ENCODE measurements at places on chromosomes 16 and 17.

GRCh38 chr17:68048996-68049395, 13.5 kb downstream of the KPNA2 start:
- DNase-seq = no peak

DNA sequence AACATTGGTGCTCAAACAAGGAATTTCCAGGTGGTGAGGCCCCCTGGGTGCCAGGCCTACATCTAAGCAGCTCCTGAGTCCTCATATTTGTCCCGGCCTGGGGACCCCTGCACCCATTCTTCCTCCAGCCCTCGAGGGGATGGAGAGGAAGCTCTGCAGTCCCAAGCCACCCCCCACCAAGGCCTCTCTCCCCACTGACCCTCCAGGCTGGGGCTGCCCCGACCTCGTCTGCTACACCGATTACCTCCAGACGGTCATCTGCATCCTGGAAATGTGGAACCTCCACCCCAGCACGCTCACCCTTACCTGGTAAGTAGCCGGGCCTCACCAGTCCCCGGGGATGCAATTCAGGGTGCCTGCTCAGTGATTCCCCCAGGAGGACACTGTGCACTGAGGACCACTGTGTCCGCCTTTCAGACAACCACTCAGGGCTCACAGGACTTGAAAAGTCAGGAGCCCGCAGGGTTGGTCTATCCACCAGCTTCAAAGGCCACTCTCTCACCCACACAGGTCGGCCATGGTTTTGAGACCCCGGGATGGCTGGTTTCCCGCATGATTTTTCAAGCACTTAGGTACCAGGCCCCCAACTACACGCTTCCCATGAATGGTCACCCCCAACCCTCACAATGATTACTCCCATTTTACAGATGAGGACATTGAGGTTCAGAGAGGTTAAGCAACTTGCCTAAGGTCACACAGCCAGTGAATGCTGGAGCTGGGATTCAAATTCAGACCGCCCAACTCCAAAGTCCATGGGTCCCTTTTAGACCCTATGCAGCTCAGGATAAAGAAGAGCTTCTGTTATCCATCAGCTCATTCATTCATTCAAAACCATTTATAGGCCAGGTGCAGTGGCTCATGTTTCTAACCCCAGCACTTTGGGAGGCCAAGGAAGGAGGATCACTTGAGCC, 32.4 kb downstream of the IL21R start:
- no peak for DNase-seq

GRCh38 chr17:16377941-16378341, 3.0 kb upstream of the UBB start:
- peak; percentile 27 for DNase-seq

GRCh38 chr17:58331815-58332777, 3.5 kb upstream of the TSPOAP1 start:
- no peak for DNase-seq

- no peak for DNase-seq
These were observed 328 bp downstream of the LLGL1 start for GRCh38 chr17:18225642-18226283.

DNA sequence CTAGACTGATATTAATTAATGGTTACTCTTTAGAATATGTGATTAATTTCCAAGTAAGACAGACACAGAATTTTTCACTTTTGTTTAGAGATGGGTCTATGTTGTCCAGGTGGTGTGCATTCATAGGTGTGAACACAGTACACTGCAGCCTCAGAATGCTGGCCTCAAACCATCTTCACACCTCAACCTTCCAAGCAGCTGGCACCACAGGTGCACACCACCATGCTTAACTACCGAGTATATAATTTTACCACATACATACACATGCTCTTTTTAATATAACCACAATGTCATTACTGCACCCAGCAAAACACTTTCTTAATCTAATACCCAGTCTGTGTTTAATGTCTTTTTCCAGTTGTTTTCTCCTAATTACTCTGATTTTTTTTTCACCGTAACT, 23.9 kb downstream of the N4BP1 start:
- no peak for DNase-seq

GRCh38 chr17:58233543-58233942, 4.8 kb upstream of the LPO start:
- no peak for DNase-seq

GRCh38 chr16:3112058-3112880, at the start of gene ZNF205:
ZNF205 (plus strand) TSS chr16:3112586; CDS start chr16:3113431, 845 bp downstream.
- DNase-seq = no peak

DNA sequence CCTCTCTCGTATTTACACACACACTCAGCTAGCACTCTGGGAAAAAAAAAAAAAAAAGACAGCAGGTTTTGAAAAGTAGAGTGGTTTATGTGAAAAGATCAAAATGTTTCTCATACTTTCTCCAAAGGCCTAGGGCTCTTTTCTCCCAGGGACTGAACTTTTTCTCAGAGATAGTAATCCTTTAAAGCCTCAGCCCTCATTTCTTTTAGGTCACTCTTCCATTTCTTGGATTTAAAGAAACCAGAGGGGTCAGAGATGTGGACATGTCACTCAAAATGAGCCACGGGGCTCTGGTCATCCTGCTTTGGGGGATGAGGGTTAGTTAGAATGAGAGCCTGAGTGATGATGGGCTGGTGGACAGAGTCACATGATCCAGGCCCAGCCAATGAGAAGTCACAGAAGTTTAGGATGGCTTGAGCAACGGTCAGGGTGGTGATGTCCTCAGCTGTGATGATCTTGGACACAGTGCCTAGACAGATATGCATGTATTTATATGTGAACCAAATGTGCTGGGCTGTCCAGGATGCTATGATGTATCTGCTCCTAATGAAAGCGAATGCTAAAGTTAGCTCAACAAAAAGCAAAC, 33.7 kb upstream of the AXIN2 start:
- no peak for DNase-seq

GRCh38 chr17:794876-795275, 12.7 kb downstream of the MRM3 start:
- peak; percentile 65 for DNase-seq

GRCh38 chr16:56688762-56689161, 6.5 kb downstream of the MT1X start:
- no peak for DNase-seq

GRCh38 chr16:50992350-50993032, 158.6 kb downstream of the SALL1 start:
- no peak for DNase-seq

DNA sequence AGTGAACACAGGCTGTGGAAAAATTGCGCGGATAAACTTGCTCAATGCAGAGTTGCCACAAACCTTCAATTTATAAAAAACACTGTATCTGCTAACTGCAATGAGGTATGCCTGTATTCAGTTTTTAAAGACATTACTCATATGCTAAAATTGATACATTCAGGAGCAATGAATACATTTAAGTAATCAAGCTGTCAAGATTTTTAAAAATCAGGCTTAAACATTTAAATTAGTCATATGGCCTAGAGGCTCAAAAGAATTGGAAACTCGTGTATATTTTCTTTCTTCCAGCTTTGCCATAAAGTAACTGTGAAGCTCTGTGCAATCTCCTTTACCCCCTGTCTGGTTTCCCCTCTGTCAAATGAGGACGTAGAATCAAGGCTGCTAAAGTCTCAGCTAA, 4.1 kb downstream of the SYNRG start:
- DNase-seq = no peak

DNA sequence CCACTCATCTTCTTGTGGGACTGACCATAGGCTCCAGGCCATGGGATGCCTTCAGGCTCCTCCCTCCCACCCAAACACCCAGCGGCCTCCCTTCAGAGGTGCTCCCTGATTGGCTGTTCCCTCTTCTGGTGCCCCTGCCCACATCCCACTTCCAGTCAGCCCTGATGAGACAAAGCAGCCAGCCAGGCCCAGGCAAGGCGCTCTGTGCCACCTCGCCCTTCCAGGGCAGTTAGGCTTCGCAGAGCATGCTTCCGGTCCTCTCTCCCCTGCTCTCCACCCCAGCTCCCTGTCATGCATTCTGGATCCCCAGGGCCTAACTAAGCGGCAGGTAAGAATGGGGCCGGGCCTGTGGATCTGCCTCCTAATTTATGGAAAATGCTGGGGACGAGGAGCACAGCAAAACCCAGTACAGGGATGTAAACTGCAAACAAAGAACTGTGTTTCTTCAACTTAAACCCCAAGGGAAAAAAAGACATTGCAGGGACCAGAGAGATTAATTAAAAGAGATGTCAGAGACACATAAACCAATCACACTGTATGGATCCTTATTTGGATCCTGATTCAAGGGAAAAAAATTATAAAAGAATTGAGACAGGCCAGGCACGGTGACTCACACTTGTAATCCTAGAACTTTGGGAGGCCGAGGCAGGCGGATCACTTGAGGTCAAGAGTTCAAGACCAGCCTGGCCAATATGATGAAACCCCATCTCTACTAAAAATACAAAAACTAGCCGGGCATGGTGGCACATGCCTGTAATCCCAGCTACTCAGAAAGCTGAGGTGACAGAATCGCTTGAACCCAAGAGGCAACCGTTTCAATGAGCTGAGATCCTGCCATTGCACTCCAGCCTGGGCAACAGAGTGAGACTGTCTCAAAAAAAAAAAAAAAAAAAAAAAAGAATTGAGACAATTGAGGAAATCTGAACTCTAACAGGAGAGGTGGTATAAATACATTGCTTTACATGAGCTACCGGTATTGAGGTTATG, 26.0 kb downstream of the ZDHHC7 start:
- peak; percentile 82 for DNase-seq

DNA sequence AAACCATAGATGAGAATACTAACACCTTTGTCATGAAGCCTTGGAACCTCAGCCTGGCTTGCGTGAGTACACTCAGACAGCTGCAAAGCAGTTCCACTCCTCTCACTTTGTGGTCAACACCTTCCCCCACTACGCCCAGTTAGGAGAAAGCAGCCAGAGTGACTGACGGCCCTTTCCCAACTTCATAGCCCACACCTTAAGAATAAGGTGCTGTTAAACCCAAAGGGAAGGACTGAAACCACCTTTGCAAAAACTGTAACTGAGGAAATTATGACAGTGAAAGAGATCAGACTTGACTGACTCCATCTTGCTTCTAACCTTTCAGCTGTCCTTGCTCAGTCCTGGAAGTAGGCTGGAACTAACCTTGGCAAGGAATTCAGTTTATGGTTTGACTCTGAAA, 13.7 kb downstream of the N4BP1 start:
- DNase-seq = no peak

DNA sequence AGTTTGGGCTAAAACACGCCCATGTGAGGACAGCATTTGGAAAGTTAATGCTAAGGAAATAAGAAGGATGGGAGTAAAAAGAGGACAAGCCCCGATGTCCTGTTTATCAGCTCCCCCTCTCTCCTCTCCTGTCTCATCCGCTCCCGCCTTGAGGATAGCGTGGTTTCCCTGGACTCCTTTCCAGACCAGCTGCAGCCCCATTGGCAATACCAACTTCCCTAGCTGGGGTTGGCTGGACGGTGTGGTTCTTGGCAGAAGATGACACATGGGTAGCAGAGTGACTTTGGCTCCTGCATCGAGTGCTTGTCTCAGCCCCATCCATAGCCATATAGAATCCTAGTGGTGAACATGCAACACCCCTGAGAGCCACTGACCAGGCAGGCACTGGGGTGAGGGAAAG, 185.9 kb downstream of the CCDC182 start:
- no peak for DNase-seq

DNA sequence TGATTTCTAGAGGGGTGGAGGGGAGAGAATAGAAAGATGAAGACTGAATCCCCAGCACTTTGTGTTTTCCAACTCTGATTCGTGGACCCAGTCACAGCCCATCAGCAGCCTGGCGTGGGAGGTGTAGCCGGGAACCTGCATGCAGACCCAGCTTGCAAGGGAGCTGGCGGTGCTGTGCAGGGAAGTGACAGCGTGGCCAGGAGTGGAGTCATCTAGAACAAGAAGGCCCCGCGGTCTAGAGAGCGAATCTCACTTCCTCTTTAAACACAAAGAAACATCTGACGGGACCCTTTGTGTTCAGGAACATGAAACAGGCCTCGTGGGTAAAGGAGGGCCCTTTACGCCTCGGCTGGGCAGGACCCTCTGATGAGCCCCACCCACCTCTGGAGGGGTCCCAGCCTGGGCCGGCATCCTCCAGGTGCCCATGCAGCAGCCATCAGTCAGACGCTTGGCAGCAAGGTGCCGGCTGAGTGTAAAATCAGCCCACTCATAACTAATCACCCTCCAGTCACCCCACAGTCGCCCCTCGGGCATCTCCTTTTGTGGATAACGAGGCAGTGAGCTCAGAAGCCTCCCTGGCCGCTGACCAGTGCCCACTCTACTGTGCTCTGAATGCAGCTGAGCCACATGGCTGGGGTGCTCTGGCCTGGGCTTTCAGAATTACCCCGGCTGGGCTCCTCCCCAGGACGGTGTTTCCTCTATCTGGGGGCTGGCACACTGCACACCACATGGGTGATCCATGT, 4.4 kb downstream of the SNAI3 start:
- DNase-seq = no peak

DNA sequence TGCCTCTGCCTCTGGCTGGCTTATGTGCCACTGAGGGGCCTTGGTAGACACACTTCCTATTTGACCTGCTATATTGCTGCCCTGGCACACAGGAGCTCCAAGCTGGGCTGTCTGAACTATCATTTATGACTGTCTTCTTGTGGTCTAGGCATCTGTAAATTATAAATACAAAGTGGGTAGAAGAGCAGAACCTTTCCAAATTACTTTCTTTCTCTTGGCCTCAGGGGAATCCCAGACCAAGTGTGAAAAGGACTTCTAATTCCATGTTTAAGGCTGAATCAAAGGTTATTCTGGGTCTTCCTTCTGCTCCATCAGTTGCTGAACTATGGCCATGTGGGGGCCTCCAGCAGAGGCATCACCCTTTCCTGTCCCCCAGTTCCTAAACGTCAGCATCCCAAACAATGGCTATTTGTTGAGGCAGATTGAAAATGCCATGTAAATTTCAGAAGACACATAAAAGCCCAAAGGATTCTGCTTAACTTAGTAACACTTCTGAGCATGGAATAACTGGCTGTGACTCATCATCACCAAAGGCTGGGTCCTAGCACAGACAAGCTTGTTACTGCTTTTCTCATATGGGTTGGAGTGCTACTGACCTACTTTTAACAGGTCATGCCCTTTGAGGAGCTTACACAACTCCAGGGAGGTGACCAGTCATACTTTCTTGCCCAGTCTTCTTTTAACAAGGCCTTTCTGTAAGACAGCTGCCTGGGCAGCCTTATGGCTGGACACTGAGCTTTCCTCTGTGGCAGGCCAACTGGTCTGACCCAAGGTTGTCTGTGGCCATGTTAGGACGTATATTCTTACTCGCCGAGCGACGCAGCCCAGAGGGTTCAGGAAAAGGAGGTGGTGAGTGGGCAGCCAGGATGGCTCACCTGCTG, 154.8 kb downstream of the VPS53 start:
- DNase-seq = peak; percentile 90

Measured in GM04504 (cell line).